ENCODE measurements at places on chromosomes 7 and 10.

GRCh38 chr7:100753750-100754149 lies 20.4 kb downstream of the ZAN start:
- peak; percentile 36 for DNase-seq

DNA sequence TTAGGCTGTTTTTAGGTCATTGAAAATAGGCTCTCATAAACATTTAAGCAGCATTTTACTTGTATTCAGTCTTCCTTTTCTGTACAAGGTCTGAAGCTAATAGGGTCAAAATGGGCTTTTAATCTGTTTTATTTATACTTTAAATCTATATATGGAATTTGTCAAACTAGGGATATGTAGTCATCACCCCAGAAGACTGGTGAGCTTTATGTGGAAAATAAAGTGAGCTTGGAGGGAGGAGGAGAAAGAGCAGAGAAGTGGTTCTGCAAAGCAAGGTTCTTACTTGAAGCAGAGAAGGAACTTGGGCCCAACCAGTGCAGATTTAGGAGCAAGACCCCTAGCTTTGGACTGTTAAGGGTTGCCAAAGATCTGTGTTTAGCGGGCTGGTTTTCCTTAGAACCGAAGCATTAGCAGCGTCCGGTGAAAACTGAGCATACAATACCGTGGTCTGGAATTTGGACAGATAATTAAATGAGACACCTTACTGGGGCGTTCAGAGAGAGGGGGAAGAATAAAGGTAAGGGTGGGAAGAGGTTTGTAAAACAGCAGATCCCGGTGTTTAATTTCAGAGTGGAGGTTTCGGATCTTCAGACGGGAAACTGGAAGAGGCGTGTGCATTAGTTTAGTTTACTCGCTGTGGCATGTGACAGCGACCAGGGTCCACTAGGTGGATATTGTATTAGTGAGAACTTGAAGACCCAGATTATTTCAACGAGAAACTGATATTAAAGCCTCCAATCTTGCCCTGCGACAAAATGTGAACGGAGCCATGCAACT lies 2.4 kb downstream of the BAMBI start:
- no peak for DNase-seq

- DNase-seq: no peak
Observed at GRCh38 chr10:28805390-28805789, 128.1 kb downstream of the BAMBI start.

DNA sequence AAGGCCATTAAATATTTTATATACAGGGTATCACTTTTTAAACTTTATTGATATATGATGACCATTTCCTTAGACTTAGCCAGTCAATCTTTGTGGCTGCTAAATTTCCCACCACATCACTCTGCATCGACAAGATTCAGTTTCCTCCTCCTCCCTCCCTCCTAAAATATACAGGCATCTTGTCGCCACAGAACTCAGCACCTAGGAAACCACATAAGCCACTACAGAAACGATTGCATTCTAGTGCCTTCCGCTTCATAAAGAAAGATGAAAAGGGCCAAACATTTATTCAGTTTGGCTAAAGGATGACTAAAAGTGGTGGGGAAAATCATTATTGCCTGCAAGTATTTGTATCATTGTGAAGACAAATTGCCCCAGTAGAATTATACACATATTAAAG lies 30.7 kb downstream of the ERCC6 start:
- DNase-seq: no peak

- peak; percentile 50 for DNase-seq
Observed at GRCh38 chr7:82810558-82811259, 352.0 kb downstream of the PCLO start.

DNA sequence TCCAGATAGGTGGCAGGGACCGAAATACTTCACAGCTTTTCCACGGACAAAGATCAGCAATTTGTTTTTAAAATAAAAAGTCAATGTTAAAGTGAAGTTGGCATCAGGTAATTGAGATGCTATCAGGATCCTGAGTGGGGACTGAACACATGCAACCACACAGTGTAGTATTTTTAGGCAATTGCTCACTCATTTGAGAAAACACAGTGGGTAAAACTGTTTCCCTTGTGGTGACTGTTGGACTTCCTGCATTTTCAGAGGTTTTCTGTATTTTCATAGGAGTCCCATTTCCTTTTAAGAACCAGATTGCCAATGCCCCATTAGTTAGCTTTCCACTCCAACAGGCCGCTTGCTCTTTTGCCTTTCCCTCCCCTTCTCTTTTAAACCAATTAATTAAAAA lies 159.5 kb upstream of the ZNF32 start:
- DNase-seq: no peak

GRCh38 chr7:92563345-92563744 lies 26.8 kb downstream of the FAM133B start:
- no peak for DNase-seq

- no peak for DNase-seq
Observed at GRCh38 chr7:105462765-105463420, 59.2 kb downstream of the PUS7 start.

DNA sequence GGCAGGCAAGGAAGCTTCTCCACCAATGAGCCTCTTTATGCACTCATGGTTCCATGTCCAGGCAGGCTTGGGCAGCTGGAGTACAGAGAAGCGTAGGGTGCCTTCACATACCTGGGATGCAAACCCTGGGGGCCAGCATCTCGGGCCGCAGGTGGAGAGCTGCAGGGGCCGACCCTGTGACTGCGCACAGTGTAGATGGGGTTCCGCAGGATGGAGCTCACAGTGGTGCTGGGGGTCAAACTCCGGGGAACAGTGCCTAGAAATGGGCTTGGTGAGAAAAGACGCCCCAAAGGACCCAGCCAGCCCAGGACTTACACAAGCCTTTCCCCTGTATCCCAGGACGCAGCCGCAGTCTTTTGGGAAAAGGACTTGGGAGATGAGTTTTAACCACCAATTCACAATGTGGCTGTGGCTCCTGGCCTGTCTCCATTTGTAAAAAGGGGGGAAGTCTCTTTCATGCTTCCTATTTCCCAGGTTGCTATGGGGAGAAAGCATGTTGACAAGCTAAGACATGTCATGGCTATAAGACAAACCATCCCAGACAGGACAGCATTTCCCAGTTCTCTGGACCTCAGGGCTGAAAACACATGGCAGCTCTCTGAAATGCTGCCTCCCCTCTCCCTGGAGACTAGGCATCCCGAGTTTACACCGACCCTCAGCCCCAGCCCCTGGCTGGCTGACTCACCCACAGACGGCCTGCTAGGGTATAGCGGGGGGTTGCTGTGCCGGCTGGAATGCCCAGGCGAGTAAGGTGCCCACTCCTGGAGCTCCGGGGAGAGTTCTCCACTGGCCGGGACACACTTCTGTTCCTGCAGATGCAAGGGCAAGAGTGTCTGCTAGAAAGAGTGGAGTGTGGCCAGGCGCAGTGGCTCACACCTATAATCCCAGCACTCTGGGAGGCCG lies 107.1 kb downstream of the DLG5 start:
- DNase-seq: no peak

DNA sequence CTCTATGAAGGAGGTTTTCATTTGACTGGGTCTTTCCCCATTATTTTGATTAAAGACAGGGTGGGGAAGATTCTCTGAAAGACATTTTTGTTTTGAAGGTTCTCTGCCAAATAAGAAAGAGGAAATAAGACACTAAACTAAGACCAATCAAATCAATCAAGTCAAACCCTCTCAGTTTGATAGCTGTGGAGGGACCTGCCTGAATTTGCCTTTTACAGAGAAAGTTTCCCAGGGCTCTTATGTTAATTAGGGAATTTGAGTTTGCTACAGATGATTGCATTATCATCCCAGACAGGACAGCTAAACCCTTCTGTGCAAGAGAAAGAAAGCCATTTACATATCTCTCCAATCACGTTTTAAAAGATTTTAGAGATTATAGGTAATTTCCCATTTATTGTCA lies 80.0 kb downstream of the CSTF2T start:
- DNase-seq: no peak

DNA sequence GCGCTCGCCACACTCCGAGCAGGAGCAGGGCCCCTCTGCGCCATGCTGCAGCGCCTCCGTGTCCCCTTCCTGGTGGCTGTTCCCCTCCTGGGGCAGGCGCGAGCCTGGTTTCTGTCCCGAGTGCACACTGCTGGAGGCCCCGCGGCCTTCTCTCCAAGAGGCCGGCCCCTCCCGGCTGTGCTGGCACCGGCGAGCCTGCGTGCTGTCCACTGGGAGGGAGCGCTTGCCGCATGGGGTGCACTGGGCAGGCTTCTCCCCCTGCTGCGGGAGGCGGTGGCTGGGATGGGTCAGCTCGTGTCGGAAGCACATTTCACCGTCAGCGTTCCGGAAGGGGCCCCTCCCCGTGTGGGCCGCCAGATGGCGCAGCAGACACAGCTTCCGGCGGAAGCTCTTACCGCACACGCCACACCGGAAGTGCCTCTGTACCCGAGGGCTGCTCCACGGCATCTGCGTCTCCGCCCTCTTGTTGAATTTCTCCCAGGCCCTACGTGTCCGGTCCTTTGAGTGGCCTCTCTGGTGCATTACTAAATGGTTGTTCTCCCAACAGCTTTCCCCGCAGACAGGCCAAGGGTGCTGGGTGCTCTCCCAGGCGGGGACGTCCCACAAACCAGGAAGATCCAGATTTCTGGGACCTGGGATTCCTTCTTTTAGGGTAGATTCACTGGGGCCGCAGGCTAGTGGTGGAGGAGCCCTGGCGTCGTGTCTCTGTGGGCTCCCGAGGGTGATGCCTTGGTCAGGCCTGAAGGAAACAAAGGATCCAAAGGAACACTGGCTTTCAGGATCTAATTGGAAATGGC lies 18.7 kb downstream of the ZNF786 start:
- no peak for DNase-seq

- no peak for DNase-seq
Observed at GRCh38 chr7:120995654-120996053, 7.1 kb downstream of the CPED1 start.
